Thyroid gland (tissue), 4 donors: ENCODE measurements at places on chromosomes 5 and 9. TPM values are rescaled to one million over a fixed set of nuclear protein-coding genes. Genes with fewer than 3 reads are reported as not detected.
A peak's percentile ranks its signal among the peaks of the same experiment; 100 is the strongest.

The CCDC192 gene
- total RNA-seq = not detected

GRCh38 chr5:38556088-38556598 lies 303 bp downstream of the LIFR start:
- H3K36me3 ChIP-seq = no peaks in the 10 kb centered on the region
- H3K4me3 ChIP-seq = peak overlapping the region; percentile 79
- peaks cover 46% of the 10 kb centered on the region for H3K4me1 ChIP-seq
- DNase-seq = peak; percentile 43
- H3K27me3 ChIP-seq = no peaks in the 10 kb centered on the region

The NELFB gene
- 32.2 TPM for total RNA-seq

- DNase-seq = no peak
- no peaks in the 10 kb centered on the region for H3K36me3 ChIP-seq
- no peak overlapping the region for H3K4me3 ChIP-seq
- peaks cover 28% of the 10 kb centered on the region for H3K4me1 ChIP-seq
- H3K27me3 ChIP-seq = no peaks in the 10 kb centered on the region
- no peak overlapping the region for H3K27ac ChIP-seq
Measured at GRCh38 chr5:91302305-91302704, 80.8 kb downstream of the ARRDC3 start.

The TAF1L gene
- not detected for total RNA-seq

The C9orf57 gene
- total RNA-seq = not detected

The GPR150 gene
- total RNA-seq = not detected

The GABRA6 gene
- total RNA-seq = not detected

DNA sequence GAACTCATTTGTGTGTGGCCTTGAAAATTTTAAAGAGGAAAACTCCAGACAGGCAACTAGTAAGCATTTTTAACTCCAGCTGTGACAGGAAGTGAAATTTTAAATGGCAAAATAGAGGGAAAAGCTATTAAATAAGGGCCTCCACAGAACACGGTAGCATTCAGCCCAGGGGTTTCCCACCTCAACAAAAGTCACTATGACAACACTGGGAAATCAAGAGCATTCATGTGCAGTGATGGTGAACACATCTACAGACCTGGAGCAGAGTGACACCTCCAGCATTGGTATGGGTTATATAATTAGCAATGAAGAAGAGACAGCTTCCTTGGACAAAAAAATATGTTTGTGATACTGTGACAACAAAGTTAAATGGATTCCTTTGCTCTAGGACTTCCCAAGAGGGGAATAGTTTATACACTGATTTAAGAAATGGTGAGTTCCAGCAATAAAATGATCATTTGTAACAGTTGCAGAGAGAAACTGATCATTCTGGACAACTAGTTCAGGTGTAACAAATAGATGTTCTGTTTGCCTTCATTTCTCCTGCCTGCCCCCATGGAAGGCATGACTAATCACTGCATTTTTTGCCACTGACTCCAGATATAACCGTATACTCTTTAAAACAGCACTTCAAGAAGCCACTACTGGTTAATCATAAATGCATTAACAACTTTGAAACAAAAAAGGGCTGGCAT lies 93.3 kb upstream of the SLC44A1 start:
- no peak overlapping the region for H3K27ac ChIP-seq
- H3K4me3 ChIP-seq = no peak overlapping the region
- no peaks in the 10 kb centered on the region for H3K27me3 ChIP-seq
- peaks cover 12% of the 10 kb centered on the region for H3K4me1 ChIP-seq
- DNase-seq = no peak

GRCh38 chr9:19924080-19924479 lies 135.2 kb upstream of the SLC24A2 start:
- no peak overlapping the region for H3K4me3 ChIP-seq
- DNase-seq = no peak
- no peaks in the 10 kb centered on the region for H3K36me3 ChIP-seq
- no peak overlapping the region for H3K27ac ChIP-seq
- no peaks in the 10 kb centered on the region for H3K27me3 ChIP-seq
- no peaks in the 10 kb centered on the region for H3K4me1 ChIP-seq

- no peak overlapping the region for H3K27ac ChIP-seq
- no peak overlapping the region for H3K4me3 ChIP-seq
- peaks cover 21% of the 10 kb centered on the region for H3K4me1 ChIP-seq
- H3K27me3 ChIP-seq = no peaks in the 10 kb centered on the region
Measured at GRCh38 chr5:178277346-178277745, 44.7 kb upstream of the PHYKPL start.

- no peaks in the 10 kb centered on the region for H3K36me3 ChIP-seq
- no peaks in the 10 kb centered on the region for H3K27me3 ChIP-seq
- no peak for DNase-seq
- no peak overlapping the region for H3K27ac ChIP-seq
Measured at GRCh38 chr5:366541-367357, 45.2 kb downstream of the AHRR start.

- no peaks in the 10 kb centered on the region for H3K27me3 ChIP-seq
- H3K4me1 ChIP-seq = no peaks in the 10 kb centered on the region
- no peak for DNase-seq
- H3K27ac ChIP-seq = no peak overlapping the region
- H3K36me3 ChIP-seq = no peaks in the 10 kb centered on the region
- no peak overlapping the region for H3K4me3 ChIP-seq
Measured at GRCh38 chr5:172160506-172160905, 27.5 kb downstream of the STK10 start.

- H3K36me3 ChIP-seq = no peaks in the 10 kb centered on the region
- DNase-seq = no peak
- no peaks in the 10 kb centered on the region for H3K27me3 ChIP-seq
- no peak overlapping the region for H3K27ac ChIP-seq
- H3K4me1 ChIP-seq = peaks cover 8% of the 10 kb centered on the region
- H3K4me3 ChIP-seq = no peak overlapping the region
Measured at GRCh38 chr5:65264420-65264819, 217.3 kb downstream of the ADAMTS6 start.

- H3K27ac ChIP-seq = no peak overlapping the region
- H3K4me3 ChIP-seq = no peak overlapping the region
- H3K36me3 ChIP-seq = no peaks in the 10 kb centered on the region
- DNase-seq = no peak
Measured at GRCh38 chr5:139825690-139826089, 30.1 kb downstream of the PSD2 start.

The TMC1 gene
- 0.13 TPM for total RNA-seq

The CD274 gene
- total RNA-seq = 6.5 TPM

- H3K27ac ChIP-seq = no peak overlapping the region
- no peaks in the 10 kb centered on the region for H3K4me1 ChIP-seq
- no peak overlapping the region for H3K4me3 ChIP-seq
- H3K36me3 ChIP-seq = no peaks in the 10 kb centered on the region
- no peaks in the 10 kb centered on the region for H3K27me3 ChIP-seq
- DNase-seq = peak; percentile 6
Measured at GRCh38 chr5:127909066-127909465, 174.5 kb upstream of the SLC12A2 start.

DNA sequence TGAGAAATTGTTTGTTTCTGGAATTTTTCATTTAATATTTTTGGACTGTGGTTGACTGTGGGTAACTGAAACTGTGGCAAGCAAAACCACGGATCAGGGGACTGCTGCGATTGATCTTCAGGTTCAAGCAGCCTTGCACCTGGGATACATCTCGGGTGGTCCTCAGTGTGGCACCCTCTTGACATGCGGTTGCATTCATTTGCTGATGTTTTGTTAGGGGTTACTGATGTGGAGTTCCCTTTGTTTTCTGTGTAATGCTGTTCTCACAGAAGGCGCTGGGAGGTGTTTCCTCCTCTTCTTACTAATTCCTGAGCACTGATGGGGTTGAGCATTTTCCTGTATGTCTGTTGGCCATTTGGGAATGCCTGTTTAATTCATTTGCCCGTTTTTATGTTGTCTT lies 60.4 kb downstream of the EHMT1 start:
- no peak overlapping the region for H3K27ac ChIP-seq
- H3K4me3 ChIP-seq = no peak overlapping the region
- H3K27me3 ChIP-seq = no peaks in the 10 kb centered on the region

DNA sequence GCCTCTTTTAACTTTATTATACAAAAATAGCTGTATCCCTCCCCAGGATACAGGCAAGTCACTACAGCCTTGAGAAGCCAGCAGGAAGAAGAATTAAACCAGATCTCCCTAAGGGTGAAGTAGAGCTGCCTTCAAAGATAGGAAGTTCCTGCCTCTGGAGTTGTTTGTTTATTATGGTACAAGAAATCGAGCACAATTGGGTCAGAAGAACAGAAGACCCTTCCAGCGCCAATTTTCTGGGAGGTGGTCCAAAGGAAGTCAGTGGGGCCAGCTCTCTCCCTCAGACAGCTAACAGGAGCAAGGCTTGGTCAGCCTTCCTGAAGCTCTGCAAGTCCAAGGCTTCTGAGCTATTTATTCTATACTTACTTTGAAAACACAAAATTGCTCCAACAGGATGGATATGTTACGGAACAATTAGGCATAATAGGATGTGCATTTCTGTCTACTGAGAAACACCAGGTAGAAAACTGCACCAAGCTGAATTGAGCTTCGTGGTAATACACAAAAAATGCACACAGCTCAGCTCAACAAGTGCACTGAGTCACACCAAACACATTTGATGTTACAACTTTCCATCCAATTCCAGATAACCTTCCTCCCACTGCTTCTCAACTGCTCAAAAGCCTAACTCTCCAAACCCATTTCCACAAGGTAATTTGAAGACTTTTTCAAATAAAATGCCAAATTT lies 16.0 kb downstream of the SERINC5 start:
- no peaks in the 10 kb centered on the region for H3K27me3 ChIP-seq
- H3K4me3 ChIP-seq = no peak overlapping the region
- no peaks in the 10 kb centered on the region for H3K36me3 ChIP-seq
- no peak overlapping the region for H3K27ac ChIP-seq

The DBH gene
- total RNA-seq = not detected

The BTNL8 gene
- total RNA-seq = 0.89 TPM

GRCh38 chr5:33299621-33300208 lies 141.1 kb upstream of the TARS1 start:
- no peaks in the 10 kb centered on the region for H3K27me3 ChIP-seq
- H3K36me3 ChIP-seq = no peaks in the 10 kb centered on the region
- DNase-seq = no peak
- no peak overlapping the region for H3K27ac ChIP-seq

DNA sequence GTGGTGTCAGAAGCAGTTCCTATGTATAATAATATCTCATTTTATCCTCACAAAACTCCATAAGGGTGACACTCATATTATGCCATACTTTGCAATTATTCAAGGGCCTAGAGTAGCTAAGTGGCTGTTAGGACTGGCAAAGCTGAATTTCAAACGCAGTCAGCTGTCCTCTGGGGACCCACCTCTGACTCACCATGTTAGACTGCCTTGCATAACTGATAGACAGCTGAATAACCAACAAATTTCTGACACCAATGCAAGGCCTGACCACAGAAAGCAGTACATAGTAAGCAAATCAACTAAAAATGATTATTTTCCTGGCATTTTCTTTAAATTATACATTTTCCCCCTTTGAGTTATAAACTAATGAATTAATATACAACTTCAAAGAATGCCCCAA lies 251.6 kb upstream of the PTGER4 start:
- H3K4me3 ChIP-seq = no peak overlapping the region
- H3K4me1 ChIP-seq = no peaks in the 10 kb centered on the region
- no peak for DNase-seq

DNA sequence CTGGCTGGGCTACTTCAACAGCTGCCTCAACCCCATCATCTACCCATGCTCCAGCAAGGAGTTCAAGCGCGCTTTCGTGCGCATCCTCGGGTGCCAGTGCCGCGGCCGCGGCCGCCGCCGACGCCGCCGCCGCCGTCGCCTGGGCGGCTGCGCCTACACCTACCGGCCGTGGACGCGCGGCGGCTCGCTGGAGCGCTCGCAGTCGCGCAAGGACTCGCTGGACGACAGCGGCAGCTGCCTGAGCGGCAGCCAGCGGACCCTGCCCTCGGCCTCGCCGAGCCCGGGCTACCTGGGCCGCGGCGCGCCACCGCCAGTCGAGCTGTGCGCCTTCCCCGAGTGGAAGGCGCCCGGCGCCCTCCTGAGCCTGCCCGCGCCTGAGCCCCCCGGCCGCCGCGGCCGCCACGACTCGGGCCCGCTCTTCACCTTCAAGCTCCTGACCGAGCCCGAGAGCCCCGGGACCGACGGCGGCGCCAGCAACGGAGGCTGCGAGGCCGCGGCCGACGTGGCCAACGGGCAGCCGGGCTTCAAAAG lies 36.9 kb upstream of the TTC1 start:
- H3K27ac ChIP-seq = no peak overlapping the region
- H3K36me3 ChIP-seq = no peaks in the 10 kb centered on the region
- H3K27me3 ChIP-seq = peaks cover 8% of the 10 kb centered on the region
- H3K4me1 ChIP-seq = no peaks in the 10 kb centered on the region
- DNase-seq = peak; percentile 55
- no peak overlapping the region for H3K4me3 ChIP-seq
